ENCODE measurements at places on chromosomes 6 and 20.

- DNase-seq, result no peak
These were observed 34.5 kb downstream of the SLX4IP start for GRCh38 chr20:10469599-10469998.

DNA sequence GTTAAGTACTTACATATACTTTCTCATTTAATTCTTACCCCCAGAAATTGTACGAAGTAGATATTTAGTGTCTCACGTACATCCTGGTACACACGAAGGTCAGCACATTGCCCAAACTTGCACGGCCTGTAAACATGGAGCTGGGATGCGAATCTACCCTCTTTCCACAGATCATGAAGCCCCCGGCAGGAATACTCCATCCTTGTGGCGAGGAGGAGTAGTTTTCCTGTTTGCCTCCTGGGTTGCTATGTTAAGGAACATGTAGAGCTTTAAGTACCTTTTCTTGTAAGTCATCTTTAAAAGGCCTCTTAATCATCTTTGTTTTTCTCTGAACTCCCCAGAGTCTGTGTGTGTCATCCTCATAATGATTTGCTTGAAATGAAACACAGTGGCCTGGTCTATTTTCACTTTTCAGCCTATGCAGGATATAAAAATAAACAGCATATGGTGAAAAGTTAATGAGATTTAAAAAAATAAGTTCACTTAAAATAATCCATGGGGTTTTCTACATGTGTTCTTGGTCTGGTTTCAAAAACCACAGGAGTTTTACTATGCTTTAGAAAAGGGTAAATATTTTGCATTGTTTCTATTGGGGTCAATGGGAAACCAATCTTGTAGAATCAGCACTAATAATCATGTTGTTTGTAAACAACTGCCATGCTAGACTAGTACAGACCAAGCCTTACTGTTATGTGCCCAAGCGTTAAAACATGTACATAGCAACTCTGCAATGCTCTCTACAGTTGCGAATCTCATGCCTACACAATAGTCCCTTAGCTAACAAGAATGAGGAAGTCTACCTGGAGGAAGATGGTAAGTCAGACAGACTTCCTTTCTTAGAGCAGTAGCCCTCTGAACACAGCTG lies 9.3 kb upstream of the ARID1B start:
- DNase-seq, result no peak

GRCh38 chr20:57761413-57761734 lies 51.6 kb upstream of the PMEPA1 start:
- no peak for DNase-seq

DNA sequence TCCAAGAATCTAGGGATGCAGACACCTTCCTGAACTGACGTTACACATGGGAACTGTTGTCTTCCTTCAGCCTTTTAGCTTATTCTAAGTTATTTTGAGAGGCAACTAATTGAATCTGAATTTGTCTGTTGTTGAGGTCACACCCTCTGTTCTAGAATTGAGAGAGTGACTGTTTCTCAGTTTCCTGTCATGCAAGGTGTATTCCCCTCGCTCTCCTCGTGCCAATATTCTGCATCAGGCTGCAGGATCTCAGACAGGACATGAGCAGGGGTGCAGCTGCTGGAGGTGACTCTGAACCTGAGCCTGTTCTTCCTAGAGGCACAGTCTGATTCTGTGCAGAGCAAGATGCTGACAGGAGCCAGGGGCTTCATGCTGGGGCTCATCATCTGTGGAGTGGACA lies 52.5 kb downstream of the HLA-DPB1 start:
- no peak for DNase-seq

GRCh38 chr6:3227363-3228045 lies at the start of gene TUBB2B:
Gene TUBB2B (minus strand): TSS chr6:3227653. CDS start chr6:3227543, 110 bp downstream.
- DNase-seq, result no peak

GRCh38 chr20:39356908-39357307 lies 394.8 kb downstream of the DHX35 start:
- no peak for DNase-seq

- no peak for DNase-seq
These were observed 25.7 kb downstream of the MAFB start for GRCh38 chr20:40663304-40663790.

DNA sequence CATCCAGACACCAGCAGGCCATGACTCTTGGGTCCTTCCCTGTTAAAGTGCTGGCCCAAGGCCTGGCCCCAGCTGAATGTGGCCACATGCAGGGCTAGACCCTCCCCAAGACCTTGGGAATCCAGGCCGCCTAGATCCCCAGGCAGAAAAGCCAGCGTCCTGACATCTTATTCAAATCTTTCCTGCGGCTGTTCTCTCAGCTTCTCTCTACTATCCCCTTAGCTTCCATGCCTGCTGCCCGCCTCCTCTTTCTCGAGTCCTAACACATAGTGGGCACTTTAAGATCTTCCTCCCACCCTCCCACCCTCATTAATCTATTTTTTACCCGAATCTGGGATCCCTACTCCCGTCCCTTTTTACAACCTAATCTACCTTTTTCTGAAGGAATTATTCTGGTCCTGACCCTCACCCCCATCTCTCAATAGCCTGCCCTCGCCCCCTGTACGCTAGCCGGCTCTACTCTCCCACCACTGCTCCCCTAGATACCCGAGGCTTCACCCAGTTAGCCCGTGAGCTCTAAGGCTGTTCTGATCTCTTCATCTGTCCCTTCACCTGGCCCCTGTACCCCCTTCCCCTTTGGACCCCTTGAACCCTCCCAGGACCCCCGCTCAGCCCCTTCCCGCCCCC lies at the start of gene CCHCR1:
Gene CCHCR1, minus strand, starts transcription at position 290 of the 627 bp plus-strand sequence. Its CDS starts 202 bp downstream, at position 88.
- DNase-seq, result no peak

GRCh38 chr6:165178056-165178455 lies 131.3 kb downstream of the C6orf118 start:
- no peak for DNase-seq

- no peak for DNase-seq
These were observed 57.2 kb downstream of the MTFR2 start for GRCh38 chr6:136192902-136193301.

GRCh38 chr6:31794294-31794865 lies 1.2 kb downstream of the VARS1 start:
- DNase-seq, result no peak

GRCh38 chr6:90947184-90948064 lies 360.6 kb upstream of the MAP3K7 start:
- no peak for DNase-seq

DNA sequence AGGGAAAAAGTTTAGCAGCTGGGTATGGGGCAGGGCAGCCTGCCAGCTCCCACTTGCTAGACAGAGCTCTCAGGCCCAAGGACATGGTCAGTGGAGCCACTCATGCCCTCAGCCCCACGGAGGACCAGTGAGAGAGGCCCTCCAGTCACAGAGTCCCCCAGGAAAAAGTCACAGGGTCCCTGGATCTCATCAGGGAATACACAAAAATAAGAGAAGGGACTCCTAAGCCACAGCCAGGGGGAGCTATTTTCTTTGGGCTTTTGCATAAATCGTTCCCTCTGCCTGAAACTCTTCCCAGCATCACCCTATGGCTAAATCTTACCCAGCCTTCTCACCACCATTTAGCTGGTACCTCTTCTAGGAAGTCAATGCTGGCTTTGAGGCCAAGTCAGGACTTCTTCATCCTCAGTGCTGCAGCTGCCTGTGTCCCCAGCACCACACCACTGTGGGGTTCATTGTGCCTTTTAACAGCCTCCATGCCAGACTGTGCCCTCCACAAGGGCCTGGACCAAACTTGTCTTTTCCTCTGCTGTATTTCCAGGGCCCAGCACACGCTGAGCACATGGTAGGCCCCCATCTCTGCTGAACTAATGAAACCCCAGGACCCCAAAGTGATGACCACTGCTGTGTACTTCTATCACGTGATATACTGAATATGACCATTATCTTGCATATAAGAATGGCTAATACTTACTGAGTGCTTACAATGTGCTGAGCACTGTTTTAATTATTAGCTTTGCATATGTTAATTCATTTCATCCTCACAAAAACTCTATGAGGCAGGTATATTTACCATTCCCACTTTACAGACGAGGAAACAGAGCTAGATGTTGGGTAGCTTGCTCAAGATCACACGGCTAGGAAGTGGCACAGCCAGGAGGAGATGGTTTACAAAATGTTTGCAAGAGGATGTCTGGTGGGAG lies 2.0 kb downstream of the ZNF335 start:
- no peak for DNase-seq

- DNase-seq, result no peak
These were observed 30.8 kb downstream of the SMLR1 start for GRCh38 chr6:130858054-130858453.

- no peak for DNase-seq
These were observed 40.3 kb downstream of the PTPN1 start for GRCh38 chr20:50550531-50550930.

GRCh38 chr6:1604158-1605003 lies 5.3 kb upstream of the FOXC1 start:
- peak; percentile 69 for DNase-seq

DNA sequence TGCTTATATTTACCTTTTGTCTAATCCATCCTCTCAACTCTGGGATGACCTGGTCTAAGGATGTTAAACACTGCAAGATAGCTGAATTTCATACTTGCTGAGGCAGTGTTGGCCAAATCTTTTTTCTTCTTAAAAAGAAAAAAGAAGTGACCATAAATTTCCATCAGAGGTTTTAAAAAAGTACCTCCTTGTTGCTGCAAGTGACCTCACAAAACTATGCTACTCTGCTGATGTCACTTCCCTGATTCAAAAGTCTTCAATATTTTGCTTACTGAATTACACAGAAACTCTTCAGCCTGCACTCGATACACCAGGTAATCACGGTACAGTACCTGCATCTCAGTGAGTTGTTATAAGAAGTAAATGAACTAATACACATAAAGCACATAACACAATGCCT lies 107.2 kb upstream of the PRDM1 start:
- no peak for DNase-seq

GRCh38 chr6:158049055-158050028 lies 67.7 kb downstream of the SYNJ2 start:
- DNase-seq, result no peak

GRCh38 chr6:158991017-158991723 lies 8.8 kb downstream of the RSPH3 start:
- DNase-seq, result no peak

GRCh38 chr6:156595476-156595875 lies 181.7 kb upstream of the ARID1B start:
- DNase-seq, result no peak

DNA sequence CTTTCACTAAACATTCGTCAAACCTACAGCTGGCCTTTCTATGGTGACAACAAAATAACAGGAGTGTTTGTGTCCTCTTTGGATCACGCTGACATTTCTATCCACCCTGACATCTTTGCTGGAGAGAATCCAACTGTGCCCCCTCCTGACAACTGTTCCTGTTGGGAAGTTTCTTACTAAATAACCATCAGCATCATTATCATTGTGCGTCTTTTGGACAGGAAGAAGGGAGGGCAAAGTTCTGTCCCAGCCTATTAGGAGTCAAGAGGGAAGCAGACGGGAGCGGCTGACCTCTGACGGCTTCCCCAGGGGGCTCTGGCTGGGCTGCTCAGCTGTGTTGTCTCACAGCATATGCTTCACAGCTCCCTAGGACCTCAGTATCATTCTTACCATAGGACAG lies 195.9 kb upstream of the SULF2 start:
- no peak for DNase-seq

- DNase-seq, result no peak
These were observed 66.3 kb downstream of the NOL4L start for GRCh38 chr20:32518593-32519380.

GRCh38 chr6:74585753-74586152 lies 620.1 kb downstream of the COL12A1 start:
- DNase-seq, result no peak

GRCh38 chr20:1754306-1754705 lies 96.7 kb upstream of the SIRPG start:
- DNase-seq, result no peak

GRCh38 chr6:151142676-151143075 lies 97.1 kb upstream of the AKAP12 start:
- DNase-seq, result no peak

- DNase-seq, result no peak
These were observed 290.5 kb downstream of the FOXA2 start for GRCh38 chr20:22293886-22294285.

DNA sequence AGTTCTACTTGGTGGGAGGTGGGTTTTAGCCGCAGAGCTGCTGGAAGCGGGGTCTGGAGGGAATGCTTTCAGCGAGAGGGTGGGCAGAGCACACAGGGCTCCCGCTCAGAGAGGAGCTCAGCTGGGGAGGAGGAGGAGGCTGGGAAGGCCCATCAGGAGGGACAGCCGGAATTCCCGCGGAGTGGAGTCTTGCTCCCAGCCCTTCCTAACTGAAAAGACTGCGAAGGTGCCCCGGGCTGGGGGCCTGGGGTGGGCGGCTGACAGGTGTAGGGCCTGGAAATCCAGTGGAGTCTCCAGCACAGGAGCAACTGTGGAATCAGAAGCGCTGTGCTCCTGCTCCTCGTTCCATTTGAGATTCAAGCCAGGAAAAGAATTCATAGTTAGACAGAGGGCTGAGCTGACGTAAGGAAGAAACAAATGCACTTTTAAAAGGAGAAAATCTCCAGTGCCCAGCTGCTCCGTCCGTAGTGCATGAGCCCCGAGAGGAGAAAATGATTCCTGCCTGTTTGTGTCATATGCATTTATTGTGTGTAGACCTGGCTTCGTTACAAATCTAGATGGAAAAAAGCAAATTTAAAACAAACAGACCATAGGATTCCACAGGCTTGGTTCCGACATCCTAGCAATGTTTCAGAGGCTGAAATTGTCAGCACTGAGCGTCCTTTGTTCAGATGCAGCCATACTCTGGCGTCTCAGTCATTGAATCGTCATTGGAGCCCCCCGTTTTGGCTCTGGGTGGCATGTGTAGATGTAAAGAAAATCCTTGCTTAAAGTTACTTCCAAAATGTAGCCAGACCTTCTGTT lies 197.7 kb downstream of the SMOC2 start:
- no peak for DNase-seq

DNA sequence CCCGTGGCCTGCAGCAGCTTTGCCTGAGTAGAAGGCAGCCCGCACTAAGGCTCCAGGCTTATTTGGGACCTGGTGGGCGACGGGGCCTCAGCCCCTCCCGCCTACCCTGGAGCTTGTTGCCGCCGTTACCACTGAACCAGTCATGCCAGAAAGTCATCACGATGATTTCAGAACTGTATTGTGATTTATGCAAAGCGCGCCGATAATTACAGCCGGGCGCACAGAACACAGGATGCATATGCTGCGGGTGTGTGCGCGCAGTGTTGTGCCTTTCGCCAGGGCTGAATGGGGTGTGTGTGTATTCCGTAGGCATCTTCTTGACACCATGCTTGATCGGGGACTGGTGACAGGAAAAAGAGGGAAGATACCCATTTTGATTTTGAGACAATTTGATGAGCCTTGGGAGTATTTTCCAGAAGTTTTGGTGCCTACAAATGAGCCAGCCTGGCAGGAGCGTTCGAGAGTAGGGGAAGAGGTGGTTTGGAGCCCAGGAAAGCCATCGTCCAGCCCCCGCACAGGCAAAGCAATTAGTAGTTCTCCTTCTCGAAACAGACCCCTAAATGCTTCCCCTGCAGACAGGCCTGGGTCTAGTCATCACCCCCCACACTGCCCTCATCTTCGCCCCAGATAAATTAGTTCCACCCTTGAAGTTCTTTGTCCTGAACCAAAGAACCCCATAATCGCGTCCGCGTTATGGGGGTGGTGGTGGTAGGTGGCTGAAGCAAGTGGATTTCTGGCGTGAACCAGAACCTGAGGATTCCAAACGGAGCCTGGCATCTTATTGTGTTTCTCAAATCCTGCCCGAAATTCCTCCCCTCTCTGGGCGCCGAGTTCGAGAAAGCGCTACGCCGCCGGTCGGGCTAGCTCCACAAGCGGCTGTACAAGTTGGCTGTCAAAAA lies 1.9 kb upstream of the NR2E1 start:
- no peak for DNase-seq

GRCh38 chr20:33602826-33603590 lies 59.1 kb upstream of the C20orf144 start:
- no peak for DNase-seq
